ENCODE measurements at places on chromosomes 7 and 10. TPM values are rescaled to one million over a fixed set of nuclear protein-coding genes. Genes with fewer than 3 reads are reported as not detected.
A peak's percentile ranks its signal among the peaks of the same experiment; 100 is the strongest.

The SFTPA1 gene
- total RNA-seq, result not detected

The KAZALD1 gene
- total RNA-seq, result 1.7 TPM

The PCLO gene
- total RNA-seq, result 9.1 TPM

The FGFBP3 gene
- total RNA-seq, result 1.9 TPM

GRCh38 chr10:47253651-47254375 is 46.2 kb upstream of the GDF10 start:
- no peak for DNase-seq

GRCh38 chr10:14163377-14164086 is 167.2 kb downstream of the FRMD4A start:
- DNase-seq, result no peak

GRCh38 chr7:21642422-21642821 is 99.6 kb downstream of the DNAH11 start:
- DNase-seq, result no peak

GRCh38 chr10:44126291-44126717 is 258.6 kb downstream of the CXCL12 start:
- DNase-seq, result no peak

DNA sequence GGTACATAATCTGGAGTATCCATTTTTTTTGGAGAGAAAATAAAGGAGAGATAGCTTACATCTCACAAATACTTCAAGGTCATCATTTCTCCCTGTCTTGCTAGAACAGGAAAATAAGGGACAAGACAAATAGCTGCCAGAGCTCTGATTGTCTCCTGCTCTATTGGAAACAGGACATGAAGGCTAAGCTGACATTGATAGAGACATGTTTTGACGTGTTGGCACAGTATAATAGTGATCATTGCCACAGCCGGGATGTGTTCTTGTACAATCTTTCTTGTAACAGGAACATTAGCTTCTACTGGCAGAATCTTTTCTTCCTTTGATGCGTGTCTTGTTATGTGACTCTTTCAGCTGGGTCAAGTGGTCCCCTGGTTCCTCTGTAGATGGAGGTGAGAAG is 279.3 kb upstream of the MTPN start:
- DNase-seq, result no peak

GRCh38 chr7:55065079-55065478 is 46.3 kb downstream of the EGFR start:
- peak; percentile 64 for DNase-seq

DNA sequence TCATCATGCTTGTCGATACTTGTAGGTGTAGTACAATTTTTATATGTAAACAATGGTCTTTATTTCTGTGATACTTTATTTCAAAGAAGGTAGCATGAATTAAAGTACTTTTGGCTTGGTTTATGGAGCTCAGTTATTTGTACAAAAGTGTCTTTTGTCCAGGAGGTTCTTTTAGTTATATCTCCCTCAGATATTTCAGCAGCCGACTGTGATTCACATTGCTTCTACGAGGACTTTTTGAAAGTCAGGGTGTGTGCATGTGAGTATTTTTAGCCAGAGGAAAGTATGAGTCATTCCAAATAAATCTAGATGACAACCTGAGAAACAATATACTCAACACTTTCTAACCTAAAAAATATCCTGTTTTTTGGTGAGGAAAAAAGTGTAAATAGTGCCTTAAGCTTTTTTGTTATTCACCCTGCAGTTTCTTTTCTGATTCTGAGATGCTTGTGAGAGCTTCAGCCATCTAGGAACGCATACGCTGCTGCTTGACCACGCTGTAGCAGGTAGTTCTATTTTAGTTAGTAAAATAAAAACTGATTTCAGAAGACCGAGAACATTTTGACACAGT is 595 bp upstream of the SUN1 start:
- DNase-seq, result peak; percentile 58

DNA sequence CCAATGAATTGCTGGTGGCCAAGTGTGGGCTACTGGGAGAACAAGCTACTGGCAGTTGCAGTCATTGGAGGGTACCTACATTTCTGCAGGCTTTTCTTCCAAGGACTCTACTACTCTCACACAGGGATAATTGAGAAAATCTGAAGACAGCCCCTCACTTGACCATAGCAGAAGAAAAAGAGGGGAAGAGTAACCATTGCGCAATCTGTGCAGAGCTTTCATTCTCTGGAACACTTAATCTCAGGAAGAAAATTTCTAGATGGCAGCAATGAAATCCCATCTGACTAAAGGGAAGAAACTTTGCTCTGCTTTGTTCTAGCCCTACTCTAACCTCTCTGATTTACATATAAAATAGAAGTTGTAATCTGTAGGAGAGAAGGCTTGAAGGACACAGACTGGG is 1239.6 kb upstream of the SORCS1 start:
- no peak for DNase-seq

GRCh38 chr10:120262857-120263547 is 194.0 kb upstream of the PLPP4 start:
- DNase-seq, result no peak

- DNase-seq, result no peak
These were observed 63.2 kb downstream of the PRPF18 start for GRCh38 chr10:13649844-13650520.

Measured in Calu3 (cell line).